Activated CD4-positive, alpha-beta T cell treated with anti-CD3 and anti-CD28 coated beads, Interleukin-2, amount 50 U/mL, for 16 hours (primary cell): ENCODE measurements at places on chromosomes 2 and 18.

- no peak for DNase-seq
These were observed 283.3 kb downstream of the AFF3 start for GRCh38 chr2:99858951-99859596.

GRCh38 chr18:13524811-13525210 is 201.5 kb downstream of the FAM210A start:
- no peak for DNase-seq

GRCh38 chr18:45728336-45729010 is 4.5 kb downstream of the SLC14A1 start:
- no peak for DNase-seq

DNA sequence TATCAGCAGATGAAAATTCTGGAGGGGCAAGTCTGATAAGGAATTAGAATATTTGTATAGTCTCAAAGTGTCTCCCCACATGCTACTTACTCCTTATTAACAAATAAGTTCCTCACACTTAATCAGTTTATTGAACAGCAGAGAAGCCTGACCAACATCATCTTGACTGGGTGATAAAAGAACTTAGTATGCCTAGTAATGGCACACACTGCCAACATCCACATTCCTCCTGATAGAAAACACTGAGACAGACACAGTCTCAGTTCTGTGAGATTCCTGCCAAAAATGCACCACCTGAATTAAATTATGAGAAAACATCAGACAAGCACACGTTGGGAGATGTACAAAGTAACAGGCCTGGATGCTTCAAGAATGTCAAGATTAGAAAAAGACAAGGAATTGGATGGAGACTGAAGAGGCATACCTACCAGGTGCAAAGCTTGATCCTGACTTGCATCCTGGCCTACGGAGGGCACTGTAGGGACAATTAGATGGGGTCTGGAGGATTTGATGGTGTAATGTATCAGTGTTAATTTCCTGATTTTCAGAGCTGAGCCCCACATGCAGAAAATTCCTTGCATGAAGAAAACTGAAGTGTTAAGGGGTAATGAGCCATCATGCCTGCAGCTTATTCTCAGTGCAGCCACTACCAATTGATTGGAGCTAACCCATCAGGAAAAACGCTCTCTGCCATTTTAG is 200.4 kb upstream of the SH3BP4 start:
- DNase-seq: no peak

DNA sequence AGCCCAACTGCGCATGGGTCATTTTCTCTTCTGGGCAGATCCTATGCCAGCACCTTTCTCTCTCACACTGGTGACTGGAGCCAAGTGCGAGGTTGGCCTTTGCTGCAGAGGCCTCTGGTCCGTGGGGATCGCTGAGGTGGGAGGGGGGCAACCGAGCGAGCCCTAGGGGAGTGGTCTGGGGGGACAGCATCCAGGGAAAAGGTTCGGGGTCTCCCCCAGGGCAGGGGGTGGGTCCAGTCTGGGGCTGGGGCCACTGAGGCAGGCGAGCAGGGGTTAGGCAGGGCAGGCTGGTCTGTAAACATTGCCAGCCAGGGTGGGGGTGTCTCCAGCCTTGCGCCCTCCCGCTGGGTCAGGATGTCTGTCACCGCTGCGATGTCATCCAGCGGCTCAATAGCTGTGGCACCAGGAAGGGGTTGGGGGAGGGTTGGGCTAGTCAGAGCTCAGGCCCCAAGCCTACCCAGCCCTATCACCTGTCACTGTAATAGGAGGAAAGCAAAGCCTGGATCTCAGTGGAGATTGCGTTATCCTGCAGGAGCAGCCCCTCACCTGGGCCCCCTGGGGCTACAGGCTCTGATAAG is 4.7 kb downstream of the WDR54 start:
- no peak for DNase-seq

DNA sequence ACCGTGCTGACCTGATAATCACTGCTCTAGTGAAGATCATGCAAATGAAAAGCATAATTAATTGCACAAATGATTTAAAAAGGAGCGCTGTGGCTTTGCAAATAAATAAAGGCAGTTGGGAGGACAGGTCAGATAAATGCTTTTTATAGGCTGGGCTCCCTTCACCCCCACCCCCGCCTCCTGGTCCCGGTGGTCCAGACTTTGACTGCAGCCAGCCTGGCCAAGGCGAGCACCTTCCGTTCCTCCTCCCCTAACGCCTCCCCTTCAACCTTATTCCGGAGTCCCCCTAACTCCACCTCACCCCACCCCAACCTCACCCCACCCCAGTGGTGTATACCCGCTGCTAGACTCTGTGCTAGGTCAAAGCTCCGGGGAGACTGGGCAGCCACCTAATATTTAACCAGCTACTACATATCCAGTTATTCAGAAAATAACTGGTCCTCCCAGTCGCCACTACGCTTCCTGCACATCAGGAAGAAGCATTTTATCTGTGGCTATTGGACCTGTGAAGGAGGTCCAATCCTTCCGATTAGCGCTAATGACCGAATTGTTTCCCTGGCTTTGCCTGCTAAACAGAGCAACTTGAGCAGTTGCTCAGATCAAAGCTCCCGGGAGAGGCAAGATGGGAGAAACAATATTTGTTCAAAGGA is 3.7 kb upstream of the SP9 start:
- no peak for DNase-seq
